Osteoblast (primary cell): ENCODE measurements at places on chromosomes 6 and 20. TPM values are rescaled to one million over a fixed set of nuclear protein-coding genes. Genes with fewer than 3 reads are reported as not detected.

- no peak for DNase-seq
Measured at GRCh38 chr6:49645139-49645538, 8.5 kb upstream of the RHAG start.

DNA sequence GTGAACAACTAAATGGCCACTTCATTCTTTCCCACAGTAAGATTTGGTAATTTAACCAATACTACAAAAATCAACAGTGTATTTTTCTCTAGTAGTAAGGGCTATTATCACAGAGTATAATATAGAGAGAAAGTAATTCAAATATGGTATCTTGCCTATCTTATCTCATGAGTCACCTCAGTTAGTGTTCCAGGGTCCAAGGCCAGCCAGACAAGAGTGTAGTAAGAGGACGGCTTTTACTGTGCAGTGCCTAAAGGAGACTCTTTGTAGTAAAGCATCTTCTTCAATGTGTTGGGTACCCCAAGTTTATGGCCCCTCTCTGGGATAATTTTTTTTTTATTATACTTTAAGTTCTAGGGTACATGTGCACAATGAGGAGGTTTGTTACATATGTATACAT lies 607.4 kb downstream of the PKHD1 start:
- DNase-seq, result no peak

DNA sequence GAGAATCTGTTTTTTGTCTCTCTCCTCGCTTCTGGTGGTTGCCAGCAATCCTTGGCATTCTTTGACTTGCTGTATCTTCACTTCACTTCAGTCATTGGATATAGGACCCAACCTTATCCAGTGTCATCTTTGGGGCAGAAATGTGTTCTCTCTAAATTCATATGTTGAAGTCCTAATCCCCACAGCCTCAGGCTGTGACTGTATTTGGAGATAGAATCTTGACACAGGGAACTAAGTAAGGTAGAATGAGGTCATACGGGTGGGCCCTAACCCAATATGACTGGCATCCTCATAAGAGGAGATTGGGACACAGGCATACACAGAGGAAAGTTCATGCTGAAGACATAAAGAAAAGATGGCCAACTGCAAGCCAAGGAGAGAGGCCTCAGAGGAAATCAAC lies 51.9 kb upstream of the TPD52L1 start:
- no peak for DNase-seq

- no peak for DNase-seq
Measured at GRCh38 chr6:52359403-52359802, 2.5 kb upstream of the PAQR8 start.

Gene GRM1
- total RNA-seq, result under 0.01 TPM in 2 replicates

Gene LINC00237
- total RNA-seq, result not detected in 2 replicates

Gene ULBP3
- total RNA-seq, result 11.2 and 12.7 TPM in 2 replicates

- DNase-seq, result no peak
Measured at GRCh38 chr6:8278562-8278961, 156.8 kb downstream of the SLC35B3 start.

DNA sequence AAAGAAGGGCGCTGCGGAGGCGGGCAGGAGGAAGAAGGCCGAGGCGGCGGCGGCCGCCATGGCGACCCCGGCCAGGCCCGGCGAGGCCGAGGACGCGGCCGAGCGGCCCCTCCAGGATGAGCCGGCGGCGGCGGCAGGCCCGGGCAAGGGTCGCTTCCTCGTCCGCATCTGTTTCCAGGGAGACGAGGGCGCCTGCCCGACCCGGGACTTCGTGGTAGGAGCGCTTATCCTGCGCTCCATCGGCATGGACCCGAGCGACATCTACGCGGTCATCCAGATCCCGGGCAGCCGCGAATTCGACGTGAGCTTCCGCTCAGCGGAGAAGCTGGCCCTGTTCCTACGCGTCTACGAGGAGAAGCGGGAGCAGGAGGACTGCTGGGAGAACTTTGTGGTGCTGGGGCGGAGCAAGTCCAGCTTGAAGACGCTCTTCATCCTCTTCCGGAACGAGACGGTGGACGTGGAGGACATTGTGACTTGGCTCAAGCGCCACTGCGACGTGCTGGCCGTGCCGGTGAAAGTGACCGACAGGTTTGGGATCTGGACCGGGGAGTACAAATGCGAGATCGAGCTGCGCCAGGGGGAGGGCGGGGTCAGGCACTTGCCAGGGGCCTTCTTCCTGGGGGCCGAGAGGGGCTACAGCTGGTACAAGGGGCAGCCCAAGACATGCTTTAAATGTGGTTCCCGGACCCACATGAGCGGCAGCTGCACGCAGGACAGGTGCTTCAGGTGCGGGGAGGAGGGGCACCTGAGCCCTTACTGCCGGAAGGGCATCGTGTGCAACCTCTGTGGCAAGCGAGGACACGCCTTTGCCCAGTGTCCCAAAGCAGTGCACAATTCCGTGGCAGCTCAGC lies 780 bp downstream of the ZCCHC3 start:
- DNase-seq, result peak; percentile 96

Gene SLC4A11
- under 0.01 TPM in 2 replicates for total RNA-seq

GRCh38 chr6:137856138-137856898 lies 10.7 kb upstream of the TNFAIP3 start:
- no peak for DNase-seq

DNA sequence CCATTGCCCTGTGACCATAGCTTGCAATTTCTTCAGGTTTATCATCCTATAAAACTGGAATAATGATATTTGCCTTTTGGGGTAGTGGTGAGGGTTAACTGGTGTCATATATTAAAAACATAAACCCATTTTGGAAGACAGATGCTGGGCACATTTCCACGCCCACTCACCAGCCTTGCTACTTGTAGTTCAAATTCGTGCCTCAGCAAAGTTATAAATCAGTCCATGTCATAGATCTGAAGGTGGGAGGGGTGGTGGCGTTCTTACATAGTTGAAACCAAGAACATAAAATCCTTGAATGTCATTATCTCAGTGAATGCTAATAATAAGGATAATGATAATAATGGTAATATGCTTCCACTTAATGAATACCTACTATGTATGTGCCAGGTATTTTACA lies 9.4 kb upstream of the ELMO2 start:
- DNase-seq, result no peak

DNA sequence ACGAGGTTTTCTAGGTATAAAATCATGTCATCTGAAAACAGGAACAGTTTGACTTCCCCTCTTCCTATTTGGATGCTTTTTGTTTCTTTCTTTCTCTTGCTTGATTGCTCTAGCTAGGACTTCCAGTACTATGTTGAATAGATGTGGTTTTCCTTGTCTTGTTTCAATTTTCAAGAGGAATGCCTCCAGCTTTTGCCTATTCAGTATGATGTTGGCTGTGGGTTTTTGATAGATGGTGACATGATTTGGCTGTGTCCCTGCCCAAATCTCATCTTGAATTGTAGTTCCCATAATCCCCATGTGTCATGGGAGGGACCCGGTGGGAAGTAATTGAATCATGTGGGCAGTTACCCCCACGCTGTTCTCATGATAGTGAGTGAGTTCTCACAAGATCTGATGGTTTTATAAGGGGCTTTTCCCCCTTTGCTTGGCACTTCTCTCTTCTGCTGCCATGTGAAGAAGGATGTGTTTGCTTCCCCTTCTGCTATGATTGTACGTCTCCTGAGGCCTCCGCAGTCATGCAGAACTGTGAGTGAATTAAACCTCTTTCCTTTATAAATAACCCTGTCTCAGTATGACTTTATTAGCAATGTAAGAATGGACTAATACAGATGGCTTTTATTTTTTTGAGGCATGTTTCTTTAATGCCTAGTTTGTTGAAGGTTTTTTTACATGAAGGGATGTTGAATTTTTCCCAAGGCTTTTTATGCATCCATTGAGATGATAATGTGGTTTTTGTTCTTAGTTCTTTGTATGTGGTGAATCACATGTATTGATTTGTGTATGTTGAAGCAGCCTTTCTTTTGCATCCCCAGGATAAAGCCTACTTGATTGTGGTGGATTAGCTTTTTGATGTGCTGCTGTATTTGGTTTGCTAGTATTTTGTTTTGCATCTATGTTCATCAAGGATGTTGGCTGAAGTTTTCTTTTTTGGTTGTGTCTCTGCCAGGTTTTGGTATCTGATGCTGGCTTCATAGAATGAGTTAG lies 239.1 kb downstream of the THBS2 start:
- DNase-seq, result no peak

Gene ESR1
- 2.4 and 3.3 TPM in 2 replicates for total RNA-seq

- DNase-seq, result no peak
Measured at GRCh38 chr6:138814179-138814834, 18.4 kb downstream of the ECT2L start.

DNA sequence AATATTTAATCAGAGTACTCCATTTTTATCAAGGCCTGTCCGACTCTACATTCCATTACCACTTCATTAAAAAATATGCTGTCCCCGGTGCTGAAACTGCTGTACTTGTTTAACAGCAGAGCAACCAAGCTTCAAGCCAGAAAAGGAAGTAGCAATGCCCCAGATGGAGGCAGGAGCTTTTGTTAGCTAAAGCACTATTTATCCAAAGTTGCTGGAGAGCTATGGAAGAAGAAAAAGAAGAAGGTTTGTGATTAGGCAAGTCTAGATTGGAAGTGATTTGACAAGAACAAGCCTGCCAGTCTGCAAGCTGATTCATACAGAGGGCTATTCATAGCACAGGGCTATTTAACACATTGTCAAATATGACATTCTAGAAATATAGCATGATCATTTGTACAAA lies 160.9 kb upstream of the SPTLC3 start:
- DNase-seq, result no peak

DNA sequence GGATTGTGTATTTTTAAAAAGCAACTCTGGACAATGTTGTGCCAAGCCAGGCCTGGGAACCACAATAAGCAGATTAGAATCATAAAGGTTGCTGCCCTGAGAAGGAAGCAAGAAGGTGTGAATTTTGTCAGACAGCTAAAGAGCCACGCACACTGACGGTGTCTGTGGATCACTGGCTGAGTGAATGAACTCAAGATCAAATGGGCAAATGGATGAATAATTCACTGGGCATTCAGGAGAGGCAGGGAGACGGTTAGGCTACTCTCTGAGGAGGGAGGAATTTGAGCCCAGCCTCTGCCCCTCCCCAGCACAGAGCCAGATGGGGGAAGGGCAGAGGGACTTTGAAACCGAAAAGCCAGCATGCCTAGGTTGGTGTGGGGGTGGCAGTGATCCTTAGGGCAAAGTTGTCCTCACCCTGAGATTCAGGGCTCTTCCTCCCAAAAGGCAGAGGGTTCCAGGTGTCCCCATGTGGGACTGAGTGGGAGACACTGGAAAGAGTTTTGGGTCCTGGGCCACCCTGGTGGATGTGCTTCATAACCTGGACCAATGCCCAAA lies 19.5 kb upstream of the SLC22A7 start:
- DNase-seq, result peak; percentile 98

GRCh38 chr6:4459996-4460395 lies 316.2 kb upstream of the CDYL start:
- DNase-seq, result no peak

Gene HUS1B
- 0.59 and 0.72 TPM in 2 replicates for total RNA-seq

Gene PLCB1
- 13.4 and 23.3 TPM in 2 replicates for total RNA-seq

- DNase-seq, result no peak
Measured at GRCh38 chr6:139152088-139152891, 17.4 kb downstream of the HECA start.

GRCh38 chr6:47700596-47700995 lies 2.2 kb downstream of the ADGRF4 start:
- DNase-seq, result no peak

GRCh38 chr6:28922821-28923317 lies 916 bp downstream of the TRIM27 start:
- peak; percentile 65 for DNase-seq

GRCh38 chr20:48387675-48388074 lies 440.1 kb downstream of the PREX1 start:
- DNase-seq, result no peak

GRCh38 chr6:16224409-16224808 lies 14.0 kb upstream of the GMPR start:
- no peak for DNase-seq

Gene PACSIN1
- total RNA-seq, result not detected in 2 replicates

Gene NFKBIL1
- 43.6 and 56.8 TPM in 2 replicates for total RNA-seq

- peak; percentile 73 for DNase-seq
Measured at GRCh38 chr20:10985536-10985935, 311.7 kb upstream of the JAG1 start.

DNA sequence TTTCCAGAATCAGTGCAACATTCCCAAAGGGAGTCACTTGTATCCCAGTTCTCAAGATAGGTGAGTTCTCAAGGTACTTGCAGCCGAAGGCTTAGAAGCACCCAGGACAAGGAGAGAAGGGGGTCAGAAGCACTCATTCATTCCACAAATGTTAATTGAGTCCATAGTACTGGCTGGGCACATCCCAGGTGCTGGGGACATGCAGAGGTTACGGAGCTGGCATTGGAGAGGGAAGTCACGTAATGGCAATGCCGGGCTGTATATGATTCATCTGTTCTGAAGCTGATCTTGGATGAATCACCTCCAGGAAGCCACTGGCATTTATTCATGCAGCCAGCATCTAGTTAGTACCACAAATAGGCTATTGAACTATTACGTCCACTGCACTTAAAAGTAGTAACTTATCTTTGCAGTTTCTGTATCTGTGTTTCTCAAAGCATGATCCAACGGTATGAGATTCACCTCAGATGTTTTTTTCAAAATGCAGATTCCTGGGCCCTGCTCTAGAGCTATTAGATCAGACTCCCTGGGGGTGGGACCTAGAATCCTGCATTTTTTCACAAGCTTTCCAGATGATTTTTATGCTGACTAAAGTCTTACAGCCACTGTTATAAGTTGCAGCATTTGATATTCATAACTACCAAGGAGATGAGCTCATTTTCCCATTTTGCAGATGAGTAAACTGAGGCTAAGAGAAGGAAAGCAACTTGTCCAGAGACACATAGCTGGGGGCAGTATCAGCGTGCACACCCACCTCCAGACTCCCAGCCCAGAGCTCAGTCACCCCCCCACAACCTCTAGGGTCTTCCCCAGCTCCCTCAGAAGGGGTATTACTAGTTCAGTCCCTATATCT lies 44.1 kb upstream of the ID1 start:
- DNase-seq, result peak; percentile 91

- DNase-seq, result peak; percentile 54
Measured at GRCh38 chr6:73566954-73567591, 46.2 kb upstream of the EEF1A1 start.

Gene SLC35F1
- under 0.01 TPM in 1 of 2 replicates, not detected in the other for total RNA-seq

DNA sequence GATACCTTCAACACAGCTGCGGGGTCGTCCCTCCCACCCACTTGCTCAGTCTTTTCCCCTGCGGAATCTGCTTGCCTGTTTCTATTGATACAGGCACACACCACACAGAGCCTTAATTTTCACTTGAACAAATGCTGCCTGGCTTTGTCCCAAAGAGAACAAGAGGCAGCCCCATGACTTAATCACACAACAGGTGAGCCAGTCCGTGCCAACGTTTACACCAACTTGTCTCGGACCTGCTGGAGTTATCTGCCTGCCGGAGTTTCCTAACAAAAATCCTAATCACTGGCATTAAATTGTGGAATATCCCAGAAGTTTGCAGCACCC lies 186.8 kb upstream of the RREB1 start:
- no peak for DNase-seq

- DNase-seq, result no peak
Measured at GRCh38 chr6:116513224-116513875, 1.9 kb downstream of the CALHM5 start.

- no peak for DNase-seq
Measured at GRCh38 chr20:58092871-58093270, 135.6 kb downstream of the ANKRD60 start.

- no peak for DNase-seq
Measured at GRCh38 chr6:169656546-169657283, 45.1 kb downstream of the WDR27 start.
